GM18507 (cell line): ENCODE measurements at places on chromosomes 2 and 18.

DNA sequence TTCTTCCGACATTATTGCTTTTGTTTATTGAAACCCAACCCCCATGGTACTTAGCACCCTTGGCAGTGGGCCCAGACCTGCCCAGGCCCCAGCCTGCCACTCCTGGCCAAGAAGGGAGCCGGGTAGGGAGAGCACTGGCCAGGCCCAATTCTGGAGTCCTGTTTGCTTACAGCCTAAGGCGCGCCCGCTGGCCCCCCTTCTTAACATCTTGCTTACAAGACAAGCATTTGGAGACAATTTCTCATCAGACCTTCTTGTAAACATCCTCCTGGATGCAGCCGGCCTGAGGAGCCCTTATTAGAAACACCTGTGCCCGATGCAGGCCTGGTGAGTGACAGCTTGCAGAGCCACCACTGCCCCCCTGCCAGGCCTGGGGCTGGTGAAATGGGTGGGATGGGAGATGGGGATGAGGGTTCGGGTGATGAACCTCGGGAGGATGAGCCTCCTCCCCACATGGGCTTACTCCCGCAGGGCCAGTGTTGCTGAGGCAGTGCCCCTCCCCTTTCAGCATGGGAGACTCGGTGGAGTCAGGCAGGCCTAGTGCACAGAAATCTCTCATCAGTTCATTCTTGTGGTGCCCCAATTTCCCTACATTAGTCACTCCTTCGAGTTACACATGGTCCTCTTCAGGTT, 217.5 kb downstream of the CYP26B1 start:
- DNase-seq, result no peak

DNA sequence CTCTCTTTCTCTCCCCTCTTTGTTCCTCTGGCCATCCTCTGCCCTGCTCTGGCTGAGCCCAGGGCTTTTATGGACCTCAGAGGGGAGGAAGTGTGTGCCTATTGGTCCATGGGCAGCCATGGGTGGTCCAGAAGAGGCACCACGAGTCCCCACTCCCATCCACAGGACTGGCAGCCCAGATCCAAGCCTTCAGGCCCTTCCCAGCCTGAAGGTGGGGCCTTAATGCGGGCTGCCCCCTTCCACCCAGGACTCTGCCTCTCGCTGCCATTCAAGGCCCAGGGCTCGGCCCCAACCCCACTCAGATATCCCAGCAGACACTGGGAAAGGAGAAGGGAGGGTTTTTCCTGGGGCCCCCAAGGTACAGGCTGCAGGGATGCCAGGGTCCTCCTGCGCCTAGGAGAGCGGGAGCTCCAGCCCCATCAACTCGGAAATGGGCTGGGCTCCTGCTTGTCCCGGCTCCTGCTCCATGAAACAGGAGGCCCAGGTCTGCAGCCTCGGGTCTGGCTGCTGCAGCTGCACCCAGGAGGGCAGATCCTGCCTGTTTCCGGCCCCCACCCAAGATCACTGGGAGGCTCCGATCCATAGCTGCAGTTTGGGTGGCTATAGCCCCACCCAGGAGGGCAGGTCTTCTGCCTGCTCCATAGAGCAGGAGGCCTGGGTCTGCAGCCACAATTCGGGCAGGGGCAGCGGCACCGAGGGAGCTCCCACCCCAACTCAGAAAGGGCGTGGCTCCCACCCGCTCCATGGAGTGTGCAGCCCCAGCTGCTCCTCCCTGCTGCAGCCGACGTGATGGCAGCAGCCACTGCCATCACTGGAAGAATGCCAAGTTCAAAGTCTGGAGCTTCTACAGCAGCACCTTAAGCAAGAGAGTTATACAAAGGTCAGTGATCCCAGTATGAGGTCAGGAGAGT, 116.6 kb upstream of the RBBP8 start:
- no peak for DNase-seq

DNA sequence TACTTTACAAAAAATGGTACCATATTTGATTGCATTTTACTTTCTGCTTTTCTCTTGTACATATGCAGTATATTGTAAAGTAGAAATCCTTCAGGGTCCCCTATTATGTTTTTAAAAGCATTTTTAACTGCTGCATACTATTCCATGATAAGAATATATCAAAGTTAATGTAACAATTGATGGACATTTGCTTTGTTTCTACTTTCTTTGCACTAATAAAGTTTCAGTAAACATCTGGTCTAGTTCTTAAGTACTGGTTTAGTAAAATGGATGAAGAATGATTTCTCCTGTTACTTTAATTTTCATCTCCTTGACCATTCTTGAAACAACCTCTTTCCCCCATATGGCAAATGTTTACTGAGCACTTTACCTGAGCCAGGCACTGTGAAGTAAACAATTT, 1.7 kb downstream of the MRPS9 start:
- no peak for DNase-seq

DNA sequence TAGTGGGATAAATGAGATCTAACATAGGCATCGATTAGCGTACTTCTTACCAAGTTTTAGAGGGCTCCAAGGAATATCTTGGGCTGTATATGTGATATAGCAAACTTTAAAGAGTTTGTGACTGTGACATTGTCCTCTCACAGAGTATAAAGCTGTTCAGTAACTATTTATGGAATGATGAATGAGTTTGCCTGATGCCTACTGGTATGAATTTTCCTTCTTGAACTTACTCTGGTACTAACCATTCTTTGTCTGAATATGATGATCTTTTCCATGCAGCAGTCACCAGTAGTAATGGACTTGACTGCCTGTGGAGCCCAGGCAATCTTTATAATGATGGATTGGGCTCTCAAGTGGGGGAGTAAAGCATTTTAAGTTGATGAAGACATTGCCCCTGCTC, 120.5 kb downstream of the PARD3B start:
- DNase-seq, result no peak

DNA sequence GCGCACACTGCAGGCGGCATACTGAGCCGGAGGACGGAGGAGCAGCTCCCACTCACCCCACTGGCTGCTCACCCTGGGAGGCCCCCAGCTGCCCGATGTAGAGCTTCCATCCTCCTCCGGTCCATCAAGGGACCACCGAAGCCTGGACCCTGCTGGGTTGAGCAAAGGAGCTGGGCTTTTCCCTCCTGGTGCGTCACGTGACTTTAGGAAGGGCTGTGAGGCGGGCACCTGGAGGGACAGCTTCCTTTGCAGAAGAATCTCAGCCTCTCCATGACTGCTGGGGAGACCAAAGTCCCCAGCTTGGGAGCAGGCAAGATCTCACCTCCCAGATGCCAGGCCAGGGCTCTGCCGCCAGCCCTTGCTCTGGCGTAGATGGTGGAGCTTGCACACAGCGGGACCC, 102.7 kb downstream of the TWIST2 start:
- no peak for DNase-seq

GRCh38 chr18:23875966-23876895, 138.3 kb upstream of the TTC39C start:
- no peak for DNase-seq

GRCh38 chr2:81206216-81206615, 901.7 kb upstream of the LRRTM1 start:
- DNase-seq, result no peak

GRCh38 chr2:107585851-107586250, 240.8 kb upstream of the RGPD4 start:
- DNase-seq, result no peak

DNA sequence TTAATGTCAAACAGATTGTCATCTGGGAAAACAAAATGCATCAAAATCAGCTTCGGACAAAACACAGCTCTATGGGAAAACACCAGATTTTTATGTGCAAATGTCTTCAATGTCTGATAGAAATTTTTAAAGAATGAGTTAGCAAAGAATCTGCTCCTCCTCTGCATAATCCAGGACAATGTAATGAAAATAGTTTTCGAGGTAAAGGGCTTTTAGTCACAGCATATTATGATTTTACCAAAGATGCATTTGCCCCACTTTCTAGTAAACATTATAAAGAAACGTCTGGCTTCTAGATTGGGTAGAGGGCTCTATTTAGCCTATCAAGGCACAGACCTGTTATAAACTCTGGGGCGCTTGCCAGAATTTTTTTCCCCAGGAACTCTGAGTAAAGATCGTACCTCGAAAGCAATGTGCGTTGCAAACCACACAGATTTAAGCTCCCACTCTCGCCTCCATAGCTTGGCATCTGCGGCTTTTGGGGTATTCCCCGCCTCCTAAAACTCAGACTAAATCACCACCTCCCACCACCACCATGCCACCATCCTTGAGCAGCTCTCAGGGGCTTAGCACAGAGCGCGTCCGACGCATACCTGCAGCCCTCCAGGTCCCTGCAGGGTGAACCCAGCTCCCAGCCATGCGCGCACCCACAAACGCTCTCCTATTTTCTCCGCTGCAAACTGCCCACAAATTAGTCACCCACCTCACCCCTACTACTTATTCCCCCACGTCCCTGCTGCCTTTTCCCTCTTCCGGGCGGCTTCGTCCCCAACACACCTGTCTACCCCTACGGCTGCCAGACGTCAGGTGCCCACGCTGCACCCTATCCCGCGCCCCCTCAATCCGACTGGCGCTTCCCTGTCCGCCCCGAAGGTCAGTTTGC, 829 bp downstream of the ACVR1C start:
- no peak for DNase-seq

- no peak for DNase-seq
These were observed 42.5 kb upstream of the ZNF519 start for GRCh38 chr18:14174706-14175085.

- DNase-seq, result no peak
These were observed 118.3 kb downstream of the FMNL2 start for GRCh38 chr2:152453129-152453911.

GRCh38 chr18:74760436-74760835, 162.8 kb downstream of the ZNF407 start:
- no peak for DNase-seq

GRCh38 chr2:56337342-56337741, 153.6 kb downstream of the CCDC85A start:
- no peak for DNase-seq

DNA sequence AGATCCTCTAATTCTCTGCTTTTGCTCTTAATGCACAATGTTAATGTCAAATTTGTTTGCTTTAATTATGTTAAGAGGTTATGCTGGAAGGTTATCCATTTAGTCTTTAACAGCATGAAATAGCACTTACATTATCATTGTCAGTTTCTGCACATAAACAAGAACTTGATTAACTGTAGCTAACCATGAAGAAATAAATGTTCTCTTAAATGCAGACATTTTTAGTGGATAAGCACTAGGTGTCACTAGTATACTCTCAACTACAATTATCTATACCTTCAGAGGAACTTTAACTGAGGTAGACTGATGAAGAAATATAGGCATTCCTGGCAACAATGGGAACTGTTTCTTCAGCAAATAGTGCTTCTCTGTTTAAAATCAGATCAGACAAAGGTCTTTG, 178.8 kb upstream of the CHST9 start:
- no peak for DNase-seq

GRCh38 chr2:172578054-172578453, 22.2 kb downstream of the PDK1 start:
- DNase-seq, result no peak

- DNase-seq, result no peak
These were observed 108.7 kb downstream of the ZNF521 start for GRCh38 chr18:25243257-25243656.

- no peak for DNase-seq
These were observed 36.5 kb downstream of the ROCK2 start for GRCh38 chr2:11307764-11308415.

GRCh38 chr2:212901604-212902275, 249.7 kb downstream of the IKZF2 start:
- DNase-seq, result no peak
